NCI-H1694 (cell line): ENCODE measurements at places on chromosomes 16 and 17.

GRCh38 chr17:36195434-36196130, 976 bp downstream of the CCL3L1 start:
- no peak for DNase-seq

DNA sequence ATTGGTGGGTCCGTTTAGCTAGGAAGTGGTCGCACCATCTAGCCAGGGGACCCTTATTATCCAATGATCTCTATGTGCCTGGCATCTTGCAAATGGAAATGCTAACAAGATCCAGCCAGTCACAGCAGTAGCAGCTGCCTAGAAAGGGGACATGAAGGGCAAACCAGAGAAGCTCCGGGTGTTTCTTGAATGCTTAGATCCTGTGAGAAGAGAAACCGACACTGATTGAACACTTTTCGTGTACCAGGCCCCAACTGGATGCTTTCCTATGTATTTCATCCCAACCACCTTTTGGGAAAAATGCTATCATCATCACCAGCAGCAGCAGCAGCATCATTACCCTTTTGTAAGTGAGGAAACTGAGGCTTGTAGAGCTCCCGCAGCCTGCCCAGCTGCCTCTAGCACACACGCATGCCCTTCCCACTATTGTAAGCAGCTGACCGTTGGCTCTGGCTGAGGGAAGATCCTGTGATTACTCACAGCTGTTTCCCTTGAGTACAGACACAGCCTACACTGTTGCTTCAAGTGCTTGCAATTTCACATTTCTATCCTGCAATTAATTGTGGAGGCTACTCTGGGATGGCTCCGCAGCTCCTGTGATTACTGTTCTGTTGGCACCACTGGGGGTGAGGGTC, 180.7 kb upstream of the CACNG5 start:
- DNase-seq = no peak

DNA sequence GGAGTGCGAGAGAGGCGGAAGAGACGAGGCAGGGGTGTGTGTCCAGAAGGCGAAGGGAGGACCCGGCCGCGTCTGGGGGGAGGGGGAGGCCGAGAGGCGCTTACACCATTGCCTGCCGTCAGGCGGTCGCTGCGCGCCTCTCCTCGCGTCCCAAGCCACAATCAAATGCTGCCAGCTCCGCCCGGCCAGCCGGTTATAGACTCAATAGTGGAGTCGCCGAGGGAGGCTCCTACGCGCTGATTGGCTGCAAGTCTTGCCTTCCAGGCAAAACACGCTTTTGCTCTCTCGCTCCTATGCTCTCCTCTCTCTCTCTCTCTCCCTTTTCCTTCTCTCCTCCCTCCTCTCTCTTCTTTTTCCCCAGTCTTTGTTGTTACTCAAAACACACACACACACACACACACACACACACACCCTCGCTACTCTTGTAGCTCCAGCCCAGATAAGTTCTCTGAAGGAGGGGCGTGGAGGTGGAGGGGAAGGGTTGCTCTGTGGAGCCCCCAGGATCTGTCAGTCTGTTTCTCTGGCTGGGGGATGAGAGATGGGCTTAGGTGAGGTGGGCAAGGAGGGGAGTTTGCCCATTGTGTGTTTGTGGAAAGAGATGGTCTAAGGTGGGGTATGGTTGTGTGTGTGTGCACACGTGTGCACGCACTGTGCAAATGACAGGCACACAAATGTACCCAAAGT, at the start of gene DLX3:
DLX3 (minus strand) TSS at position 170 of the 684 bp plus-strand sequence. CDS start 226 bp downstream, outside the sequence.
- DNase-seq = peak; percentile 90

- DNase-seq = no peak
These were observed 11.7 kb downstream of the RNF213 start for GRCh38 chr17:80272366-80272765.

DNA sequence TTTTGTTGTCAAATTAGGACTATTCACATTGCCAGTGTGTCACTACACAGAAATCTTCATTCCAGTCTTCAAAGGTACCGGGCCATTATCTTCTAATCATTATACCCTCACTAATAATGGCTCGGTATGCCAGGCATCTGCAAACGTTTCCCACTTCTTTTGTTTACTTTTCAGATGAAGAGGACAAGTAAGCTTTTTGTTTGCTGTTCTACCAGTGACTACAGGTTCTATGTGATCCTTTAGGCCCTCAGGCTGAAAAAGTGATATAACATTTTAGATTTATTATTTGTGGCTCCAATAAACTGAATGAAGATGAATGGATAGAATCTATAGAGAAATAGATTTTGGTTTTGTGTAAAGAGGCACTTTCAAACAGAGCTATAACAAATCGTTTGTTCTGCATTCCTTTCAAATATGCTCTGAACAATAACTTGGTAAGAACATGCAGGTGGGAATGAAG, 403 bp upstream of the KRTAP3-1 start:
- no peak for DNase-seq

- DNase-seq = peak; percentile 78
These were observed 218.5 kb upstream of the CIBAR2 start for GRCh38 chr16:85330694-85331188.

DNA sequence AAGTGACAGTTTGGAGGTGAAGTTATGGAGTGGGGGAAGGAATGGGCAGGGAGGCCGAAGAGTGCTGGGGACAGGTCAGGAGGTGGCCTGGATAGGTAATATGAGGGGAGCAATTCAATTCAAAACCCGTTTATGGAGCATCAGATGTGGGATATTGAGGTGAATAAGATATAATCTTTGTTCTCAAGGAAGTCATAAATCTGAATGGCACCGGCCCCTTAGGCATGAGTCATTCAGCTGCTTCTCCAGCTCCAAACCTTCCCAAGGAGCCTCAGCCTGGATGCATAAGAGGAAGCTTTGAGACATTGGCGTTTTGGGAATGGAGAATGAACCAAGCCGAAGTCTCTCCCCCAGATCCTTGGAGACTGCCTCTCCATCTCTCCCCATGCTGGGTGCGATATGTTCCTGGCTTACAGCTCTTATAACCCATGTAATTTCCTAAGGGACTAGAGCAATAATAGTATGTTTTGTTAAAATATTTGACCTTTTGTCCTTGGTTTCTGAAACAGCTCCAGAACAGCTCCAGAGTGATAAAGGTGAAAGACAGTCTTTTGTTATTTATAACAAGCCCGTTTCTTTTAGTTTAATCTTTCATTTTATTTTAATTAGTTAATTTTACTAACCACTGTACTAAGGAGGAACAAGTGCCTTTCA, 1.7 kb downstream of the TUBG2 start:
- no peak for DNase-seq
